ENCODE measurements at places on chromosomes 12 and 14. TPM values are rescaled to one million over a fixed set of nuclear protein-coding genes. Genes with fewer than 3 reads are reported as not detected.

SCNN1A gene
- total RNA-seq = 20.3 TPM

GNPNAT1 gene
- total RNA-seq = 17.4 TPM

CIROP gene
- total RNA-seq = not detected

TC2N gene
- total RNA-seq = 11.6 TPM

GLIPR1L1 gene
- not detected for total RNA-seq

IL31 gene
- not detected for total RNA-seq

RDH12 gene
- not detected for total RNA-seq

CCDC197 gene
- total RNA-seq = not detected

HHIPL1 gene
- 4.7 TPM for total RNA-seq

DNA sequence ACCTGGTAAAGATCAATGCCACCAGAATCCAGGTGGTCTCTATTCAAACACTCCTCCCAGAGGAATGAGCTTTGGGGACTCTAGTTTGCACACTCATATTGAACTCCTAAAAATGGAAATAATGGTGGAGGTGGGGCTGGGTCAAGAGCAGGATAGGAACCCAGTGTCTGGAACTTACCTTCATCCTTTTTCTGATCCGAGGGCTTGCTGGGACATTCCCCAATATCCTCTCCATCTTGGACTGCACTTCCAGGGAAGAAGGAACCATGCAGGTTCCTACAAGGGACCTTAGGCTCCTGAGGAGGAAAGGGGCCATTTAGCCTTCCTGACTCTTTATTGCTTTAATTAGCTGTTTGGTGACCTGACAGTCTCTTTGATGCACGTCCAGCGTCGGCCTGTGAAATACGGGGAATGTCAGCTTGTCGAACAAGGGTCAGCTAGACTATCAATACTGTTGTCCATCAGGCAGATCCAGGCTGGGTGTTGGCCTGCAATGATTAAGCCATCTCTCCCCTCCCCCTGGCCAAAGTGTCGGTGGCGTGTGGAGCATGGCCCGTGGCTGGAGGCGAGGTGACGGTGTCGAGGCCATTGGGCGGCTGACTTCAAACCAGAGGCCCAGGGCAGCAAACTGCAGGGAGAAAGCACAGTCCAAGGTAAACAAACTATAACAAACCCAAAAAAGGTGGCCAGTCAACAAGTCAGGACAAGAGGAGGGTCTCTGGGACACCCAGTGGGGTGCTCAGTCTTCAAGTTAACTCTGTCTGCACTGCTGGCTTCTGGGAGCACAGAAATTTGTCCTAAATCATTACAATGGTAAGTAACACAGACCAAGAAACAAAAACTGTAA, 405.2 kb upstream of the TBX3 start:
- peaks cover 18% of the 10 kb centered on the region for H3K4me1 ChIP-seq
- no peak overlapping the region for H3K27ac ChIP-seq

GRCh38 chr12:65603438-65604351, 220.6 kb upstream of the HMGA2 start:
- no peak for DNase-seq
- peaks cover 49% of the 10 kb centered on the region for H3K4me1 ChIP-seq
- no peaks in the 10 kb centered on the region for H3K27me3 ChIP-seq
- peak overlapping the region; percentile 54 for H3K27ac ChIP-seq

DNA sequence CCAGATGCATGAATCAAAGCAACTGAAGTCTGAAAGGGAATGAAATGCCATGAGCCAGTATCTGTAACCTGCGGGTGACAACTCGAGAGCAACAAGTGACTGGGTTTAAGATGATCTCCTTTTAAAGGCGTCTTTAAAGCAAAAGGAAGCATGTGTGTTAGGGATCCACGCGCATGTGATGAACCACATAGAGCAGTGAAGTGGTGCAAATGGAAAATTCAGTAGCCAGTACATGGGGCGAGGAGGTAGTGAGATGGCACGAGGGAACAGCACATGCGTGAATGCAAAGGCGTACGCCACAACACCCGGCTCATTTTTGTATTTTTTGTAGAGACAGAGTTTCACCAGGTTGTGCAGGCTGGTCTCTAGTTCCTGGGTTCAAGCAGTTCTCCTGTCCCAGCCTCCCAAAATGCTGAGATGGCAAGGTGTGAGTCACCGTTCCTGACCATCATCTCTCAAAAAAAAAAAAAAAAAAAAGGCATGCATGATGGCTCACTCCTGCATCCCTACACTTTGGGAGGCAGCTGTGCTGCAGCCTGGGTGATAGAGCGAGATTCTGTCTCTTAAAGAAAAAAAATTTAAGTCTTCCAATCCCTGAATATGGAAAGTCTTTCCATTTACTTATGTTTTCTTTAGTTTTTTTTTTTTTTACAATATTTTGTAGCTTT, 24.6 kb upstream of the BCL7A start:
- H3K4me1 ChIP-seq = peaks cover 6% of the 10 kb centered on the region
- no peak overlapping the region for H3K4me3 ChIP-seq
- peaks cover 5% of the 10 kb centered on the region for H3K36me3 ChIP-seq
- DNase-seq = no peak
- no peak overlapping the region for H3K27ac ChIP-seq
- H3K27me3 ChIP-seq = no peaks in the 10 kb centered on the region

GRCh38 chr12:58576081-58576480, 344.2 kb downstream of the LRIG3 start:
- DNase-seq = no peak
- no peaks in the 10 kb centered on the region for H3K36me3 ChIP-seq

GRCh38 chr14:88002421-88003075, 2.4 kb upstream of the GPR65 start:
- H3K4me3 ChIP-seq = no peak overlapping the region
- no peaks in the 10 kb centered on the region for H3K36me3 ChIP-seq
- no peak overlapping the region for H3K27ac ChIP-seq
- no peaks in the 10 kb centered on the region for H3K27me3 ChIP-seq

GRCh38 chr14:104981699-104982541, 3.7 kb upstream of the CLBA1 start:
- H3K4me3 ChIP-seq = no peak overlapping the region
- H3K4me1 ChIP-seq = peaks cover 12% of the 10 kb centered on the region
- H3K27ac ChIP-seq = no peak overlapping the region
- H3K36me3 ChIP-seq = no peaks in the 10 kb centered on the region
- H3K27me3 ChIP-seq = peaks cover 14% of the 10 kb centered on the region
- no peak for DNase-seq

DNA sequence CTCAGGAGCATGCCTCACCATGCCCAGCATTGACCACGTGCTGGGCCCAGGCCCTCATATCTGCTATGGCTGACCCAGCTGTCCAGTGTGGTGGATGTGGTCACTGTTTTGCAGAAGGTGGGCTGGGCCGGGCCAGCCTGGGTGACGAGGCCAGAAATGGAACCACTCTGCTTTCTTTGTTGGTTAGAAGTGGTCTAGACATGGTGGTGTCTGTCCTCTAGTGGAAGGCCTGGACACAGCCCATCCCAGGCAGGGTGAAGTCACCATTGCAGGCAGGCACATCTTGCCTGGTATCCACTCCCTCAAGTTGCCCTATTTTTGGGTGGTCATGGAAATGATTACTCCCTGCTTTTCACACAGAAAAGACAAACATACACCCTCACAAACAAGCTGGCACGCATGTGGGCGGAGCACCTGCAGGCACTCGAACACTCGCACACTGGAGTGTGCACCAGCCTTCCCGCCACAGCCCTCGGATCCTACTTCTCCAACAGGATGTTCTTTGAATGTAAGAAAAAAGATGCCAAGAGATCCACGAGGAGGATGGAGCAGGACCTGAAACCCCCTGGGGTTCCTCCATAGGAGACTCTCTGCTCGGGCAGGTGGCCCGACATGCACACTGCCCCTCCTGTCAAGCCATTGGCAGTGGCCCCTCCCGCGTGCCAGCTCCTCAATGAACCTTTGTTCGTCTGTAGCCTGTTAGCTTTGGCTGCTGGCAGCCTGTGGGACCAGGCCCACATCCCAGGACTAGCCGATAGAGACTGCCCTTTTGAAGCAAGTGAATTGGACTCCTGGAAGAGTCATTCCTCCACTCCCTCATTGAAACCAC, 38.4 kb downstream of the MLXIP start:
- H3K36me3 ChIP-seq = peaks cover 2% of the 10 kb centered on the region
- H3K27ac ChIP-seq = no peak overlapping the region
- DNase-seq = no peak
- H3K27me3 ChIP-seq = no peaks in the 10 kb centered on the region
- peaks cover 3% of the 10 kb centered on the region for H3K4me1 ChIP-seq
- H3K4me3 ChIP-seq = no peak overlapping the region

- H3K4me3 ChIP-seq = no peak overlapping the region
- no peak for DNase-seq
- H3K27me3 ChIP-seq = no peaks in the 10 kb centered on the region
Measured at GRCh38 chr14:32564596-32564995, 235.5 kb downstream of the AKAP6 start.

DNA sequence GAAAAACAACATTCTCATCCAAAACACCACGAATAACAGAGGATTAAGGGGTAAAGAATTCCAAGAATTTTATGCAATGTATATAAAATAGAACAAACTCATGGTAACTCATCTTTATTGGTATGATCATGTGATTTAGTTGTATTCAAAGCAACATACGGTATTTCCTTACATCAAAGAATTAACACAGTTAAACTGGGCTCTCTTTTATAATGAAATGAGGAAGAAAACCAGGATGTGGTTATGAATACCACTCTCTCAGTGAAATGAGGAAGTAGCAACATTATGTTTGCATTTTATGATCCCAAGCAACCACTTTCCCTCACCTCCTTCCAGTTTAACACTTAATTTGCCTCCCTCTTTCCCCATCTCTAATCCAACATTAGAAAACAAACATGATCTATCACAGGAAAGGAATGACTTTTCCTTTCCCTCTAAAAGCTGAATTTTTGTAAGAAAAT, 22.9 kb downstream of the SPTLC2 start:
- no peak for DNase-seq
- H3K4me1 ChIP-seq = peaks cover 21% of the 10 kb centered on the region
- no peak overlapping the region for H3K4me3 ChIP-seq
- H3K27ac ChIP-seq = peak overlapping the region; percentile 94

DNA sequence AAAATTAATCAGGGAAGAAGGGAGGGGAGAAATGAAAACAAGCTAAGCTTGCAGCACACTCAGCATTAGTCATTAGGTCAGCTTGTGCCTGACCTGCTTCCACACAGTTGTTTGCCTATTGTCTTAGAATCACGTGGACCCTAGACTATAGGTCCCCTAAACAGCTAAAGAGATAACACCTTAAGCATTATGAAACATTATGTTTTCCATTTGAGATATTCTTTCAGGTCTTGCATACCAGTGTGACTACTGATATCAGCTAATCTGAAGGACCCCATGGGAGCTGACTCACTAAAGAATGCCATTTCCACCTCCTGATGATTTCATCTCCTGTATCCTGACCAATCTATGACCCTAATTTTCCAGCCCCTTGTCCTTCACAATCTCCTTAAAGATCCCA, 154.1 kb upstream of the FUT8 start:
- H3K27me3 ChIP-seq = no peaks in the 10 kb centered on the region
- peaks cover 1% of the 10 kb centered on the region for H3K36me3 ChIP-seq
- peaks cover 26% of the 10 kb centered on the region for H3K4me1 ChIP-seq
- no peak overlapping the region for H3K27ac ChIP-seq
- no peak overlapping the region for H3K4me3 ChIP-seq
- DNase-seq = no peak

DNA sequence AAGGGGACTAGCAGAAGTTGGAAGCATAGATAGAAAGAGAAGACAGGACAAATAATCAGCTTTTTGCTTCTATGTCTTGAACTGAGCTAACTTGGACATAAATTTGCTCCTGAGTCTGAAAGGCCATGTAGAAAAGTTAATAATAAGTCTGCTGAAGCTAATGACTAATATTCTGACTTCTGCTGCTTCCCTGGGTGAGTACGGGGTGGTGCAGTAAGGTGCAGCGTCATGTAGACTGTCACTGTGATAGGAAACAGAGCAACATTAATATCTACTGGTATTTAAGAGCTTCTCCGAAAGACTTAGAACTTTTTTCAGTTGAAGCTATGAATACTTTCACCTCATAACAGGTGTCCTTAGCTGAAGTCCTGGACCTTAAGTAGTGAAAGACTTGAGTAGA, 34.1 kb upstream of the CPM start:
- H3K27ac ChIP-seq = no peak overlapping the region
- peaks cover 18% of the 10 kb centered on the region for H3K4me1 ChIP-seq
- H3K27me3 ChIP-seq = no peaks in the 10 kb centered on the region
- H3K4me3 ChIP-seq = no peak overlapping the region
- H3K36me3 ChIP-seq = no peaks in the 10 kb centered on the region

- H3K36me3 ChIP-seq = peaks cover 27% of the 10 kb centered on the region
- H3K4me1 ChIP-seq = no peaks in the 10 kb centered on the region
- DNase-seq = no peak
- H3K27ac ChIP-seq = no peak overlapping the region
- no peak overlapping the region for H3K4me3 ChIP-seq
- H3K27me3 ChIP-seq = no peaks in the 10 kb centered on the region
Measured at GRCh38 chr14:91228112-91229004, 16.1 kb downstream of the GPR68 start.

GRCh38 chr14:59352961-59353360, 112.2 kb downstream of the GPR135 start:
- no peak for DNase-seq
- H3K36me3 ChIP-seq = peaks cover 48% of the 10 kb centered on the region
- H3K4me1 ChIP-seq = peaks cover 10% of the 10 kb centered on the region
- H3K27me3 ChIP-seq = no peaks in the 10 kb centered on the region
- no peak overlapping the region for H3K4me3 ChIP-seq

GRCh38 chr12:66688846-66689439, 10.1 kb upstream of the GRIP1 start:
- no peak overlapping the region for H3K27ac ChIP-seq
- no peaks in the 10 kb centered on the region for H3K36me3 ChIP-seq
- H3K27me3 ChIP-seq = peaks cover 3% of the 10 kb centered on the region
- H3K4me1 ChIP-seq = peaks cover 18% of the 10 kb centered on the region
- no peak for DNase-seq

DNA sequence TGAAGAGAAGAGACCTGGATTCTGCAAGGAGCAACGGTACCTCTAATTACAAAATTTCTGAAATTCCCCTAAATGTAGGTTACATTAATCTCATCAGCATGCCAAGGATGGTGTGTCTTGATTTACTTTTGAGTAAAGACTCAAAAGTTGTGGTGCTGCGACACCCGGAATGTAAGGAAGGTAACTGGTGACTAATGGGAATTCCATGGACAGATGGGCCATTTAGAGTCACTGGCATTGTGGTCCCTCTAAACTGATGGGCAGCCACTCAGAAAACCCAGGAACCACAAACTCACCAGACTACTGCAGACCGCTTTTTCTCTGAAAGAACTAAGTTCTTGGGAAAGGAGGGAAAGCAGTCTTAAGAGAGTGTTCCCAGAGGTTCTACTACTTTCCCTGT, 32.8 kb downstream of the GRIN2B start:
- peaks cover 3% of the 10 kb centered on the region for H3K27me3 ChIP-seq
- H3K4me1 ChIP-seq = peaks cover 5% of the 10 kb centered on the region
- no peak for DNase-seq
- H3K27ac ChIP-seq = no peak overlapping the region
- H3K4me3 ChIP-seq = no peak overlapping the region

GRCh38 chr12:112705037-112705632, 86.4 kb upstream of the RPH3A start:
- no peak overlapping the region for H3K4me3 ChIP-seq
- no peak overlapping the region for H3K27ac ChIP-seq
- H3K4me1 ChIP-seq = no peaks in the 10 kb centered on the region
- no peak for DNase-seq
